ENCODE measurements at places on chromosomes 5 and 9. TPM values are rescaled to one million over a fixed set of nuclear protein-coding genes. Genes with fewer than 3 reads are reported as not detected.

RNF183 gene
- total RNA-seq, result not detected

ANKRD55 gene
- total RNA-seq, result 0.37 TPM

GDNF gene
- total RNA-seq, result not detected

SPATA31A3 gene
- not detected for total RNA-seq

GRCh38 chr9:18920141-18921084, 112.6 kb downstream of the SAXO1 start:
- no peak for DNase-seq

DNA sequence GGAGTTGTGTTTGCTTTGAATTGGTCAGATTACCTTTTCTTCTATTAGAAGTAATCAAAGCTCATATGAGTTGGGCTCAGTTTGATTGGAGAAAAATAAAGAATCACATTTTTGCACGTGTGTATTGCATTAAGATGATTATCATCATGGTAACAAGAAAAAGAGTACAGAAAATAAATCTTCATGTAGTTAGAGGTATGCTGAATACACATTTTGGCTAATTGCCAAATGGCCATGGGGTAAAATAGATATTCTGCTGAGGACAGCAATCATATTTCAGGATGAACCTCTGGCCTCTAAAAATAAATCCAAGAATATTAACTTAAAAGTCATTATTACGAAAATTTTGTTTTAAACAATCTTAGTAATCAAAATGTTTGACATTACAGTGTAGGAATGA, 38.9 kb upstream of the GNAQ start:
- no peak for DNase-seq
